ENCODE measurements at places on chromosomes 16 and 17.

GRCh38 chr17:16378636-16379282 is 2.1 kb upstream of the UBB start:
- DNase-seq, result no peak

DNA sequence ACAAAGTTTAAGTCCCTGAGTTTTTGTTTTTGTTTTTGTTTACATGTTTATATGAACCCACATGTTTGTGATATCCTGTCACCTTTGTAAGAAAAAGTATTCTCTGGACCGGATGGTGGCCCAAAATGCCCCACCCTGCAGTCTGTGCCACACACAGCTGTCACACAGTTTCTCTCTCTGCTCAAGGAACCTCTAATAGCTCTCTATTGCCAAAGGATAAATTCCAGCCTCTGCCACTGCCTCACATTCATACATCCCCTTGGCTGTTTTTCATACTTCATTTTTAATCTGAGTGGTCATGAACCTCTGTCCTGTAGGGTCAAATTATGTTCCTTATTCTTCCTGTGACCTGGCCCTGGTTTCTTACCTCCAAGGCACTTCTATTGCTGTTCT is 520.3 kb upstream of the CDH5 start:
- no peak for DNase-seq

DNA sequence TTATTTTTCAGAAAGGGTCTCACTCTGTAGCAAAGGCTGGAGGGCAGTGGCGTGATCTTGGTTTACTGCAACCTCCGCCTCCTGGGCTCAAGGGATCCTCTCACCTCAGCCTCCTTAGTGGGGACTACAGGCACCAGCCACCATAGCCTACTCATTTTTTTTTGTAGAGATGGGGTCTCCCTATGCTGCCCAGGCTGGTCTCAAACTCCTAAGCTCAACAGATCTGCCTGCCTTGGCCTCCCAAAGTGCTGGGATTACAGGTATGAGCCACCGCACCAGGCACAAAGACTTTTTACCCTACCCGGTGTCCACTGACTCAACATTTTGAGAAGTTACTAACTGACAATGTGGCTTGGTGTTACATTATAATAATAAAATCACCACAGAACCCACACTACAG is 7.2 kb downstream of the GRB2 start:
- DNase-seq, result no peak

DNA sequence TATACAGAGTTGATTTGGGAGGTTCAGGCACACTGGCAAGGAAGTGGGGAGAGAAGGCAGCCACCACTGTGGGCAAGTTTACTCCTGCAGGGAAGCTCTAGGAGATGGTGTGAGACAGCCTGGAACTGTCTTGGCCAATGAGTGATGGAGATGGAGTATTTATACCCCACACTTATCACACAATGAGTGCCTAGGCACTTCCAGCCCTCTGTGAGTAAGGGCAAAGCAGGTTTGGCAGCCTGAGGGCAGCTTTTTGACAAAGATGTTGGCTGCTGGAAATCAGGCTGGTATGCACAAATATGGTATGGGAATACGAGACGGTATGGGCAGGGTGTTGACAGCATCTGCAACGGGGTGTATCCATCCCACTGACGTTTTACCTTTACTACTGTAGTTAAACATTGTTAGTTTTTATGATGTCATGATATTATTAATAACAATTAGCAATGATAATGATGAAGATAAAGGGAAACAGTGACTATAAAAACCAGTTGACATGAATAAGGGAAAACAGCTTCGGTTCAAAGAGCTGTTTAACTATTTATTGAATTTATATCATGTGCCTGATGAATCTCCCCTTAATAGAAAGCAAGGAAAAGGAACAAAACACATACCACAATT is 149.9 kb downstream of the CDK5R1 start:
- DNase-seq, result no peak

DNA sequence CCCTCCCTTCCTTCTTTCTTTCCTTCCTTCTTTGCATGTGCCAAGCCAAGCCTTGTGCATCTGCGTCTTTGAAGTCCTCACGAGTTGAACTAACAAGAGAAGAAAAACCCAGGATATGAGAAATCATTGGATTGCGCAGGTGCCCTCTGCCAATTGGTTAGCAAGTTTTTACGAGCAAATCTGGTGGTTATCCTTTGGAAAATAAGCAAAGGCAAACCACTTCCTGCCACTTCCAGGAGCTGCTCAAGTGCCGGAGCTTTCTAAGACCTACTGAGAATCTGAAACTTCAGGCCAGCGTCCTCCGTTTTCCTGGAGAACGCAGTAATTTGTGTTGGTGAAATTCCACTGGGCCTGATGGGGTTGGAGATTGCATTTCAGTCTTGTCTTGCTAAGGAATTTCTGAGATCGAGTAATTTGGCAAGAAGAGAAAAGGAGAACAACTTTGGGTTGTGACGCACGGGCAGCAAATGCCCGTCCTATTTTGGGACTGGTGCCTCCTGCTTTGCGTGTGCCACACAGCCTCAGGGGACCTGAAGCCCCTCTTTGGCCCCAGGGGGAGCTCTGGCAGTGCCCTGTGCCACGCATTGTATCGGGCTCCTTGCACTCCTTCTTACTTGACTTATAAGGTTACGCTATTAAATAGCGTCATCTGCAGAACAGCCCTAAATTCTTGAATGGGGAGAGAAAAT is 56.4 kb downstream of the CMIP start:
- DNase-seq, result no peak

GRCh38 chr16:82900559-82900958 is 273.8 kb downstream of the CDH13 start:
- DNase-seq, result no peak

DNA sequence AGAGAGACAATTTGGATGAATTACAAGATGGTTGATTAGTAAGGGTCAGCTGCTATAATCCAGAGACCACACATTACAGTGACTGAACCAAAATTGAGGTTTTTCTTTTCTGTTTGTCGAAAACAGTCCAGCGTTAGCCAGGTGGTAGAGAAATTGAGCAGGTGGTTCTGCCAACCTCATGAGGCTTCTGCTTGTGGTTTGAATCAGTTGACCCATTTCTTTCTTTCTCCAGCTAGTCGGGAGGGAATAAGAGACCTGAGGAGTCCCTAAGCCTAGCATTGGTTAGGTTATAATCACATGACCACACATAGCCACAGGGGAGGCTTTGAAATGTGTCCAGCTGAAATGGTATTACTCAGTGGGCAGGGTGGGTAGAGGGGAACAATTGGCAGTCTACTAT is 504.6 kb downstream of the HS3ST4 start:
- no peak for DNase-seq
